SJCRH30 (cell line): ENCODE measurements at places on chromosomes 12 and 14. TPM values are rescaled to one million over a fixed set of nuclear protein-coding genes. Genes with fewer than 3 reads are reported as not detected.

CCDC77 gene
- 40.2 and 43.7 TPM in 2 replicates for total RNA-seq

DNA sequence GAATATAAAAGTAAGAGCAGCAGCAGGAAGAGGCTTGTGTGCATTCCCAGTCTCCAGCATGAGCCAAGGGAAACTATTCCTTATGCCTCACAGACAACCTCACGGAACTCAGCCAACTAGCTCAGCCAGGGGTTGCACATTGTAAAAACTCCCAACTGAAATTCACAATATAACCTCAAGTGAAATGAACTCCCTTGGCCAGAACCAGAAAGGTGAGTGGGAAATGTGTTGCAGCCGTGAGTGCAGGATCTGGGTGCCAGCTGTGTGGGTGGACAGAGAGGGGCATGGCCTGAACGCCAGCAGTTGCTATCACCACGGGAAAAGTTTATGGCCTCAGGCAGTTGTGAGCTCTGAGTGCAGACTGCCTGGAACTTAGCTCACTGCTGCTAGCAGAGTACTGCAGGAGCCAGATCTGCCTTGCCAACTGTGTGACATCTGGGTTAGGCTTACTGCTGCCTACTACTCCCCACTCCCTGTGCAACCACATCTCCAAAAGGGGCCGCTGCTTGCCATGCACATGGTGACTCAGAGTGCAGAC is 2.3 kb upstream of the CLEC1A start:
- no peaks in the 10 kb centered on the region for H3K4me1 ChIP-seq
- no peak overlapping the region for H3K4me3 ChIP-seq
- no peak overlapping the region for H3K27ac ChIP-seq
- no peaks in the 10 kb centered on the region; the same call in 1 of the 2 replicates for H3K27me3 ChIP-seq

GRCh38 chr12:104197264-104197663 is 18.3 kb upstream of the TXNRD1 start:
- DNase-seq = no peak
- H3K4me1 ChIP-seq = no peaks in the 10 kb centered on the region
- H3K4me3 ChIP-seq = no peak overlapping the region
- H3K36me3 ChIP-seq = no peaks in the 10 kb centered on the region
- no peaks in the 10 kb centered on the region for H3K27me3 ChIP-seq

GRCh38 chr14:53458368-53458814 is 305.3 kb upstream of the DDHD1 start:
- H3K36me3 ChIP-seq = no peaks in the 10 kb centered on the region
- H3K4me3 ChIP-seq = no peak overlapping the region
- no peak overlapping the region for H3K27ac ChIP-seq
- H3K27me3 ChIP-seq = no peaks in the 10 kb centered on the region
- peak; percentile 9 for DNase-seq

DNA sequence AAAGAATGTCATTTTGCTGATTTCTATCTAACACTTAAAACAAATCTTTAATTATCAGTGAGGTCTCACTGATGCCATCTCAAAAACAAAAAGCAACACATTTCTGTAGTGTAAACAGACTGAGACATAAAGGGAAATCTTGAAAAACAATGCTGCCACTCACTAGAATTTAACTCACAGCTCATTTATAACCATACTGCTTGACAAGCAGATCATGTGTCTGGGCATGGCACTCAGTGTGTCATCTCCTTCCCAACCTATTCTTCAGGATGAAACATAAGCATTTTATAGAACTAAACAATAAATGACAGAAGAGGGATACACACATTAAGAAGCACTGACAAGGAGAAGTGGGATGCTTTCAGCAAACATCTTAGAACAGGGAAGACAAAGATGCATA is 22.4 kb downstream of the ATF7 start:
- H3K27me3 ChIP-seq = no peaks in the 10 kb centered on the region
- H3K4me3 ChIP-seq = no peak overlapping the region
- no peaks in the 10 kb centered on the region for H3K4me1 ChIP-seq

RACGAP1 gene
- 148 and 152 TPM in 2 replicates for total RNA-seq

DNA sequence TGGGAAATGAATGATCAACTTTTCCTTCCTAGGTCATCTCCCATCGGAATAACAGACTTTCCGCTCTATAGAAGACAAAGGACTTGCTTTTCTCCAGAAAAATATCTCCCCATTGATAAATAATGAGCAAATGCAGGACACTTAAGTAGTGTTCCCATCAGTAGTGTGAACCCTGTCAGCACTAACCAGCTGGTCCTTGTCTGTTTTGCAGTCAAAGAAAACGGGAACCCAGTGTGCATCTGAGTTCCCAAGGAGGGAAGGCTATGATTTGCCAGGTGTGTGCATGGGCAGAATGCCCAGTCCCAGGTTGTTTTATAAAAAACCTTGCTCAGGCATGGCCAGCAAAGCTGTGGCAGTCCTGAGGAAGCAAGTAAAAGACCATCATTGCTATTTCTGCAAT is 256.5 kb upstream of the HMGA2 start:
- peaks cover 47% of the 10 kb centered on the region for H3K4me1 ChIP-seq
- no peak for DNase-seq
- H3K27me3 ChIP-seq = no peaks in the 10 kb centered on the region
- no peaks in the 10 kb centered on the region for H3K36me3 ChIP-seq

DNA sequence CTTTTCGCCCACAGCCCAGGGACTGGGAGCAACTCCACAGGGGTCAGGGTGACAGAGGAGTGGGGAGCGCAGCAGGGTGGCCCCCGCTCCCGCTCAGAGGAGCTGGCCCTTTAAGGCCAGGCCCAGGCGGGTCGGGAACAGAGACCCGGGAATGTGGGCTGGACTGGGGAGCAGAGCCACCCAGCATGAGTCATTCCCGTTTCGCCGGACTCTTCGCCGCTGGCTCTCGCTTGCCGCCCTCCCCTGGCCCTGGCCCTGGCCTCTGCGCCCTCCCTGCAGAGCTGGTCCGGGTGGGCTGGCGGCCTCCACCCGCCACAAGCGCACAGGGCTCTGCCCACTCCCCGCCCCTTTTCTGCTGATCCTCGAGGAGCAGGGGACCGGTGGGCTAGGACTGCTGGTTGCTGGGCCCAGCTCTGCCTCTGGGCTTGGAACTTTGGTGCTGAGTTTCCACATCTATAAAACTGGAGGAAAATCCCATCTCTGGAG is 92.8 kb downstream of the NINJ2 start:
- peak overlapping the region; percentile 68 for H3K4me3 ChIP-seq
- DNase-seq = peak; percentile 84
- no peaks in the 10 kb centered on the region for H3K27me3 ChIP-seq
- H3K36me3 ChIP-seq = no peaks in the 10 kb centered on the region

GRCh38 chr12:55955800-55956508 is 9.9 kb downstream of the PMEL start:
- no peaks in the 10 kb centered on the region for H3K36me3 ChIP-seq
- DNase-seq = no peak
- H3K4me1 ChIP-seq = no peaks in the 10 kb centered on the region
- H3K4me3 ChIP-seq = no peak overlapping the region

- no peak overlapping the region for H3K27ac ChIP-seq
- H3K27me3 ChIP-seq = no peaks in the 10 kb centered on the region
- no peak for DNase-seq
- H3K4me3 ChIP-seq = no peak overlapping the region
Measured at GRCh38 chr14:22554498-22555383, 34.3 kb downstream of the DAD1 start.

- no peaks in the 10 kb centered on the region for H3K36me3 ChIP-seq
- no peaks in the 10 kb centered on the region for H3K27me3 ChIP-seq
- H3K27ac ChIP-seq = no peak overlapping the region
Measured at GRCh38 chr12:60393093-60393492, 797.3 kb downstream of the SLC16A7 start.

DNA sequence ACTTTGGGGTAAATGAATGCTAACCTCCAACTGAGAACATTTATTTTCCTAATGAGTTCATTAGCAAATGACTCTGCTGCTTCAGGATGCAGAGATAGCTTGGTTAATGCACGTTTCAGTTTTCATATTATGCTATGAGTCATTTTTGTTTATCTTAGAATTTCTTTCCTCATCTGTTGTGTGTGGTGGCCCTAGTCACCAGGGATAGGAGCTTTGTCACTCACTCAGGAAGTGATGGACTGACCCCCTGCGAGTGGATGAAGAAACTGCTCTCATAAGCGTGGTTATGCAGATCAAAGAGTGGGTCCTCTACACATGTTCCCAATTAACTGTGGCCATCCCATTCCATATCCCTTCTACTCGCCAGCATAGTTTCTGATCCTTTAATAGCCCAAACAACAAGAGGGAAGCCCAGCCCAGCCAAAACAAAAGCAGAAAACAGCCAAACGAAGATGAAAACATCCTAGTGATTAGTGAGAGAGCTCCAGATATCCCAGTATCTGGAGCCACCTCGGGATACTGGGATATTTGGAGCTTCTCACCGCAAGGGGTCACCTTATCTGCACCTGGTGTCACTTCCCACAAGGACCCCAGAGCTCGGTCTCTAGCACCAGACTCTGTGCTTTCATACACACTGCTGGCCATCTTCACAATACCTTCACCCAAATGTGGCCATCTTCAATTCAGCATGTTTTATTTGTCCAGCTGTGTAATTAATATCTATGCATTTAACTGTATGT is 8.6 kb downstream of the TC2N start:
- peak; percentile 13 for DNase-seq
- no peak overlapping the region for H3K27ac ChIP-seq
- H3K27me3 ChIP-seq = no peaks in the 10 kb centered on the region
- peaks cover 12% of the 10 kb centered on the region; the same call in 1 of the 2 replicates for H3K4me1 ChIP-seq

RNASE1 gene
- total RNA-seq = not detected in 2 replicates

DNA sequence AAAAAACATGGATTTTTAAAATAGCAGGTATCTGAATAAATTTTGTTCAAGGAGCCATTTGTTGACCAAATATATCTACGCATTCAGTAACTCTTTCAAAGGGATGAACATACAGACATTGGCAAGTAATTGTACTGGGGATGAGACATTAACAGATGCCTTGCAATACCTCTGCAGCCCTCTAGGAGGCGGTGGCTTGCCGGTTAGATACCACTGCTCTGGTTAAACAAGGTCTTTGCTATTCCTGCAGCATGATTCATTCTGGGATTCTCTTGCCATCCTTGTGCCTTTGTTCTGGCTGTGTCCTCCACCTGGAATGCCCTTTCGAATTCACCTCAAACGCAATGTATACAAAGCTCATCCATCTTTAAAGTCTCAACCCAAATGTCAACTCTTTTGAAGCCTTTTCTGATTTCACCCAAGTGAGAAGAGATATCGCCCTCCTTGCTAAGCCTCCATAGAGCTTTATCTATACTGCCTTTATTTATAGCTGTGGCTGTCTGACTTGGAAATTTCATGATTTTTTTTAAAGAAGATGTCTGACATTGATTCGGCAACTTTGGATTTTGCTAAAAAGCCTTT is 131.0 kb upstream of the SRRM4 start:
- H3K27ac ChIP-seq = no peak overlapping the region
- no peaks in the 10 kb centered on the region for H3K4me1 ChIP-seq
- no peaks in the 10 kb centered on the region for H3K36me3 ChIP-seq
- no peak overlapping the region for H3K4me3 ChIP-seq
- H3K27me3 ChIP-seq = no peaks in the 10 kb centered on the region

DNA sequence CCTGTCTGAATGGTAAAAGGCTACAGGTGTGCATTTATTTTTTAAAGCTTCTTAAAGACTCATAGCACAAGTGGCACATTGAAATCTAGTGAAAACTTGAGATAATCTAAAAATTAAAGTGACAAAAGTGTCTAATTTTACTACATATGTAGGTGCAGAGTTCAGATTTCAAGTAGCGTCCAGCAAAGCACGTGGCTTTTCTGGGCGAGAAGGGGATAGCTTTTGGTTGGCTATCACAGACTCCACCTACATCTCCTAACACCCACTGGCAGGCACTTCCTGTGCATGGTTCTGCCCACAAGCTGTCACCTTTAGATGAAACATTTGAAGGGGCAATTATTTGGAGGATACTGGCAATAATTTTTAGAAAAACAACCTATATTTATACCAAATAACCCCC is 1.9 kb upstream of the PITPNM2 start:
- H3K36me3 ChIP-seq = no peaks in the 10 kb centered on the region; the same call in 1 of the 2 replicates
- no peak overlapping the region for H3K4me3 ChIP-seq
- no peak overlapping the region for H3K27ac ChIP-seq

DNA sequence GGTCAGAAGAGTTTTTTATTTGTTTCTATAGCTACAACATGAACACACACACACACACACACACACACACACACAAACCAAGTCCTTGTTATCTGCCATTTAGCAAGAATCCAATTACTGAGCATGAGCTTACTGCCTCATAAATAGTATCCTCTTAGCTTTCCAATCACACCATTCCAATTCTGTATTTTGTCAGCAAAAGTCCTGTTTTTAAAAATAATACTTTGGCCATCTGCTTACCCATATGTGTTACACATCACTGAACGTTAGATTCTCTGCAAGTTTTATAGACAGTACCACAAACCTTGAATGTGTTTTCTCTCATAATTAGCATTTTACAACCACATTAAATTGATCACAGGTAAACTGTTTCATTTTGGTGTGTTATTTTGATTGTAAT is 1905.4 kb upstream of the FLRT2 start:
- no peak for DNase-seq
- no peak overlapping the region; the same call in 1 of the 2 replicates for H3K4me3 ChIP-seq
- H3K36me3 ChIP-seq = no peaks in the 10 kb centered on the region
- peaks cover 10% of the 10 kb centered on the region; the same call in 1 of the 2 replicates for H3K4me1 ChIP-seq
- H3K27ac ChIP-seq = no peak overlapping the region

KRT3 gene
- total RNA-seq = not detected in 2 replicates

SERPINA10 gene
- 0.03 TPM in 1 of 2 replicates, not detected in the other for total RNA-seq

DNA sequence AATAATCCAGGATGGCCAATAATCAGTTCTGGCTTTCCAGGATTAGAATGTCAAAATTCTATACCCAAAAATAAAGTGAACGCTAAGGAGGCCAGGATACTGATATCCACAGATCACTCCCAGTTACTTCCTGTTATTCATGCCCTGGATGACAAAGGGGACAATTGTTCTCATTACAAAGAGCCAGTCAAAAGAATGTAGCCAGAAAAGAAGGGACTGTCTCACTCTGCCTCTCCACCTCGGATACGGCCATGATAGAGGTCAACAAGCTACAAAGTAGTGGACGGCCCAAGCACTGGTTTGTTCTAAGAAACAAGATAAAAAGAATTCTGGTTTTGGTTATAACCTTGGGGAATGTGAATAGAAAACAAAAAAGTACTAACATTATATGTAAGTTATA is 116.1 kb upstream of the ATF7IP start:
- H3K4me1 ChIP-seq = peaks cover 6% of the 10 kb centered on the region
- no peaks in the 10 kb centered on the region for H3K27me3 ChIP-seq
- no peaks in the 10 kb centered on the region for H3K36me3 ChIP-seq
- no peak overlapping the region for H3K4me3 ChIP-seq

DNA sequence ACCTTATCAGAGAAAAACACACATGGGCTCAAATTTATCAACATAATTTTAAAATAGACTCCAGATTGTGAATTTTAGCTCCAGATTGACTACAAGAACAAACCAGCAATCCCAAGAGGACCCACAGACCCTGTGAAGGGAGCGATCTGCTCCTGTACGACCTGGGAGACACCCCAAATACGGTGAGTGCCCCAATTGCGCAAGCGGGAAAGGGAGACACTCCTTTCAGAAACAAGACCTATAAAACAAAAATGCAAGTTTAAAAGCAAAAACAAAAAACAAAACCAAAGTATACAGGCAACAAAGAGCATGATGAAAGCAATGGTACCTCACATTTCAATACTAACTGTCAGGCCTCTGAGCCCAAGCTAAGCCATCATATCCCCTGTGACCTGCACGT is 32.1 kb downstream of the DNAI7 start:
- H3K27me3 ChIP-seq = no peaks in the 10 kb centered on the region
- H3K4me3 ChIP-seq = no peak overlapping the region

ALG10 gene
- 19.2 and 23.7 TPM in 2 replicates for total RNA-seq

GRCh38 chr12:81668475-81668874 is 90.7 kb downstream of the PPFIA2 start:
- peaks cover 5% of the 10 kb centered on the region; the same call in 1 of the 2 replicates for H3K4me1 ChIP-seq
- H3K27ac ChIP-seq = no peak overlapping the region
- DNase-seq = peak; percentile 57
- no peaks in the 10 kb centered on the region for H3K27me3 ChIP-seq

RAD9B gene
- 1.1 and 2.7 TPM in 2 replicates for total RNA-seq

- no peak overlapping the region for H3K4me3 ChIP-seq
- DNase-seq = no peak
- H3K36me3 ChIP-seq = no peaks in the 10 kb centered on the region
- H3K27ac ChIP-seq = no peak overlapping the region
- H3K27me3 ChIP-seq = no peaks in the 10 kb centered on the region
Measured at GRCh38 chr12:67764946-67765619, 116.5 kb downstream of the DYRK2 start.
